Effector memory CD8-positive, alpha-beta T cell (primary cell): ENCODE measurements at places on chromosomes 2 and 18.

DNA sequence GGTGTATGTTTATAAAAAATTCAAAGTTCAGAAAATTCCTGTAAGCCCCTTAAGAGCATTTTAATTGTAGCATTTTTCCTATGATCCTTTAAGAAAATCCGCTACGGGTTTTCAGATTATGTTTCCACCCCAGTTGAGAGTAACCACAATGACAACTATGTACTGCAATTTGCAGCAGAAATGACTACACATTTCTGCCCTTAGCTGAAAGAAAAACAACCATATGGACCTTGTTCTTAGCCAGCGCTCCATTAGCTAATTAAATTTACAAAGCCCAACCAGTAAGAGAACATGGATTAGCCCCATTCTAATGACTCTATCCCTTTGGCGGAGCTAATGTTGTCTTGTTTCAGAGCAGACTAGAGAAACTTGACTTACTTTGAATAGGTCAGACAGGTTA lies 247.6 kb downstream of the SLC8A1 start:
- H3K36me3 ChIP-seq = no peaks in the 10 kb centered on the region
- no peaks in the 10 kb centered on the region for H3K4me1 ChIP-seq
- no peak overlapping the region for H3K27ac ChIP-seq
- no peak for DNase-seq

GRCh38 chr18:57839942-57840381 lies 36.8 kb upstream of the ATP8B1 start:
- H3K27ac ChIP-seq = no peak overlapping the region
- peaks cover 35% of the 10 kb centered on the region for H3K27me3 ChIP-seq
- peaks cover 3% of the 10 kb centered on the region for H3K36me3 ChIP-seq
- H3K4me1 ChIP-seq = no peaks in the 10 kb centered on the region
- DNase-seq = no peak

- no peaks in the 10 kb centered on the region for H3K36me3 ChIP-seq
- H3K4me3 ChIP-seq = peak overlapping the region; percentile 2
- H3K4me1 ChIP-seq = peaks cover 22% of the 10 kb centered on the region
- no peaks in the 10 kb centered on the region for H3K27me3 ChIP-seq
- no peak for DNase-seq
- H3K27ac ChIP-seq = peak overlapping the region; percentile 18
These were observed 17.0 kb downstream of the VRK2 start for GRCh38 chr2:58063641-58064040.

DNA sequence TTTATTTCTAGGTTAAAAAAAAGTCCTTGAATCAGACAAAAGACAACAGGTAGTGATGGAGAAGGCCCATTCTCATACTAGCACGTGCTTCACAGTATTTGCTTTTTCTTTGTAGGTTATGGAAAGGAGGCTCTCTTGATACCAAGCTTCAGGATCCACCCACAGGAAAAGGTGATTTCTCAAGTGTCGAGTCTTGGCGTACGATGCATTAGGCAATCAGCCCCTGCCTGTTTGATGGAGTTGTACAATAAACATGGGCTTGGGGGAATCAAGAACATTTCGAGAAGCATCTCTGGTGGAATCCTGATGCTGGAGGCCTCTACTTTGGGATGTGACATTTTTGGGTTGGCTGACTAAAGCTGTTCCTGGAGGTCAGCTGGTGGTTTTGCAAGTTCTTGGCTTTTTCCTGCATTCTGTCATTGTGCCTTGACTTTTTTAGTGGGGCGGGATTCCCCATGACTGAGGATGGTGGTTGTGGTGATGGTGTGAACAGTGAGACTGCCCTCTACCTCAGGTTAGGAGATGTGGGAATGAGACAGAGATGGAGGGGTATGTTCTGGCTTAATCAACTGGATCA lies 231.5 kb upstream of the SPRED2 start:
- H3K27me3 ChIP-seq = peaks cover 33% of the 10 kb centered on the region
- no peak overlapping the region for H3K4me3 ChIP-seq
- H3K4me1 ChIP-seq = no peaks in the 10 kb centered on the region
- no peak overlapping the region for H3K27ac ChIP-seq

DNA sequence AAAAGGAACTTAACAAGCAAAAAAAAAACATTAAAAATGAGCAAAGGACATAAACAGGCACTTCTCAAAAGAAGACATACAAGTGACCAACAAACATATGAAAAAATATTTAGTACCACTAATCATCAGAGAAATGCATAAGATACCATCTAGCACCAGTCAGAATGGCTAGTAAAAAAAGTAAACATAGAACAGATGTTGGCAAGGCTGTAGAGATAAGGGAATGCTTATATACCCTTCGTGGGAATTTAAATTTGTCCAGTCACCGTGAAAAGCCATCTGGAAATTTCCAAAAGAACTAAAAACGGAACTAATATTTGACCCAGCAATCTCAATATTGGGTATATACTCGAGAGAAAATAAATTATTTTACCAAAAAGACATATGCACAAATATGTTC lies 1751.3 kb upstream of the LRRTM1 start:
- H3K36me3 ChIP-seq = no peaks in the 10 kb centered on the region
- DNase-seq = no peak
- no peaks in the 10 kb centered on the region for H3K27me3 ChIP-seq
- no peak overlapping the region for H3K27ac ChIP-seq

DNA sequence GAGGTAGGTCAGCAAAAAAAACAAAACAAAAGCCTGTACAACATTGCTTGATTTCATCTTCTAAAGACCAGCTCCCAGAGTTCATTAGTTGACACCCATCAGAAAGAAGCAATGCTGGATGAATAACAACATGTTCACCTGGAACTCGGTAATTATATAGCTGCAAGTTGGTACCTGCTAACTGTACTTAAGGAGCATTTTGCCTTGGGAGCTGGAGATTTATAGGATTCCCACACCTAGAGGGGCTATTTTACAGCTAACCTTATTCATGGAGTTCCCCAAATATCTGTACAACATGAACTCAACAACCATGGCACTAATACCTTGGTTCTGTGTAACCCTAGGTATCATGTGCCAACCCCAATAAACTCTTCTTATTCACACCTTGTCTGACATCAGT lies 281.1 kb upstream of the NCKAP5 start:
- H3K27ac ChIP-seq = no peak overlapping the region
- no peaks in the 10 kb centered on the region for H3K36me3 ChIP-seq
- DNase-seq = no peak

DNA sequence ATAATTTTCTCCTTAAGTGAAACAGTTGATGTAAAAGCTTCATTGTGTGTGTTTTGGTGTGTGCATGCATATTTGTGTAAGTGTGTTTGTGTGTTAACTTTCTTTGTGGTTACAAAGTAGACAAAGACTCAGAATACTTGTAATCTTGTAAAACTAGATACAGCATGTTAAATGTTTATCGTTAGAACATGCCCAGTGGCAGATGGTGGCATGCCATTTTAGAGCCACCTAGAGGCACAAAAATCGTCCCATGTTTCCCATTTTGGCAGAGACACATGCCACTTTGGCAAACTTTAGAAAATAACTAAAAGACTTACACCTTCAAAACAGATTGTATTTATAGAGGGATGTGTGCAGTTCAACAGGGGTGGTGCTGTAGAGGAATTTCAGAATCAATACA lies 224.1 kb downstream of the LRP1B start:
- no peak overlapping the region for H3K27ac ChIP-seq
- no peak for DNase-seq
- H3K36me3 ChIP-seq = no peaks in the 10 kb centered on the region

DNA sequence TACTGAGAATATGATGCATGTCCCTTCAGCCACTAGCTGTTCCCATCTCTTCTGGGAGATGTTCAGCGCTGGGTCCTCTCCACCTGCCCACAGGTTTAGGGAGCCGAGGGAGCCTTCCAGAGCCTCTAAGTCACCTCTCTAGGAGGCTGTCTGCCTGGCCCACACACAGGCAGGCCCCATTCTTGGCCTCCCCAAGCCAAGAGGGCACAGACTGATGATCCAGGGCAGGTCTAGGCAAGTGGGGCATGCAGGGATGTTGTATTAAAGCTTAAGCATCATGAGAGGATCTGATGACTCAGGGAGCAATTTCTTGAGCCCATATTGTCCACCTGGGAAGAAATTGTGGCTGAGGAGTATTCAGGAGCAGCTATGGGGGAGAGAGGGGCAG lies 19.9 kb downstream of the TMSB10 start:
- peaks cover 24% of the 10 kb centered on the region for H3K4me1 ChIP-seq
- no peak for DNase-seq
- peaks cover 15% of the 10 kb centered on the region for H3K36me3 ChIP-seq
- peak overlapping the region; percentile 89 for H3K4me3 ChIP-seq
- no peaks in the 10 kb centered on the region for H3K27me3 ChIP-seq
- H3K27ac ChIP-seq = peak overlapping the region; percentile 89

DNA sequence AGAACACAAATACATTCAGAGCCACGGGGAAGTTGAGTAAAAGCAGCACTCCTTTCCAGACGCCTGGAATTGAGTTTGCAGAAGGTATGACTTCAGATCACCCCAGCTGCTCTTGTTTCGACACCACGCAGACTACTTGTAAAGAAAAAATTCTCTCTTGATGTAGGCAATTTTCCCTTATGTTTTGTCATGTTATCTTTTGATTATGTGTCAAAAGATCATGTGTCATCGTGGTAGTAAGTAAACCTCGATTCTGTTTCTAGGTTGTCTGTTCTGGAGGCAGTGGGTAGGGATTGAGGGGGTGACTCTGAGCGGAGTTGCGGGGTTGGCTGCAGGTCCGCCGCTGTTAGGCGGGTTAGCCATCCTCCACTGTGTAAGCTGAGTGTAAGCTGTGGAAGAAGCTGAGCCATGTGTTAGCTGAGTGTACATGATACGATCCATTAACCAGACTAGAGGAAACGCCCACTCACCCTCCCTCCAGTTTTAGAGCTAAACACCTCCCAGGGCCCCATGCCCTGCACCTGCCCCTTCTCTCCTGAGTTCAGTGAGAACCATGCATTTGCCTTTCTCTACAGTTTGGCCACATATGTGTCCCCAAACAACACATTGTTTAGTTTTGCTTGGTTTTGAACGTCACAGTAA lies 181.8 kb downstream of the SNTG2 start:
- no peaks in the 10 kb centered on the region for H3K36me3 ChIP-seq
- H3K4me1 ChIP-seq = peaks cover 4% of the 10 kb centered on the region
- H3K27me3 ChIP-seq = peaks cover 5% of the 10 kb centered on the region
- DNase-seq = no peak
- H3K27ac ChIP-seq = no peak overlapping the region

DNA sequence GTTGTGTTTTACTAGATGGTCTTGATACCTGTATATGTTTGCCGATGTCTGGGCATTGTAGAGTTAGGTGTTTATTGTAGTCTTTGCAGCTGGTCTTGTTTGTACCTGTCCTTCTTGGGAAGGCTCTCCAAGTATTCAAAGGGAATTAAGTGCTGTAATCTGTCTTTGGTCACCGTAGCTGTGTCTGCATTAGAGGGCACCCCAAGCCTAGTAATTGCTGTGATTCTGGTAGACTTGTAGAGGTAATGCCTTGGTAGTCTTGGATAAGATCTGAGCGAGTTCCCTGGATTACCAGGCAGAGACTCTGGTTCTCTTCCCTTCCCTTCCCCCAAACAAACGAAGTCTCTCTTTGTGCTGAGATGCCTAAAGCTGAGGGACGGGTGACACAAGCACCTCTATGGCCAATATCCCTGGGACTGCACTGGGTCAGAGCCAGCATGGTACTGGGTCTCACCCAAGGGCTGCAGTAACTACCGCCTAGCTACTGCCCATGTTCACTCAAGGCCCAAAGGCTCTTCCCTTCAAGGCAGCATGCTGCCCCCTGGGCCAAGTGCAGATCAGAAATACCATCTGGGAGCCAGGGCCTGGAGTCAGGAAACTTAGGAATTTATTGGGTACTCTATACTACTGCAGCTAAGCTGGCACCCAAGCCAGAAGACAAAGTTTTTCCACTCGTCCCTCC lies 27.1 kb downstream of the STPG4 start:
- H3K27ac ChIP-seq = no peak overlapping the region
- no peak for DNase-seq
- peaks cover 44% of the 10 kb centered on the region for H3K27me3 ChIP-seq
- no peaks in the 10 kb centered on the region for H3K36me3 ChIP-seq
- H3K4me1 ChIP-seq = no peaks in the 10 kb centered on the region
- no peak overlapping the region for H3K4me3 ChIP-seq

- no peak overlapping the region for H3K4me3 ChIP-seq
- H3K27ac ChIP-seq = no peak overlapping the region
- no peaks in the 10 kb centered on the region for H3K4me1 ChIP-seq
- H3K27me3 ChIP-seq = peaks cover 35% of the 10 kb centered on the region
These were observed 100.2 kb downstream of the GALNT3 start for GRCh38 chr2:165693838-165694237.

DNA sequence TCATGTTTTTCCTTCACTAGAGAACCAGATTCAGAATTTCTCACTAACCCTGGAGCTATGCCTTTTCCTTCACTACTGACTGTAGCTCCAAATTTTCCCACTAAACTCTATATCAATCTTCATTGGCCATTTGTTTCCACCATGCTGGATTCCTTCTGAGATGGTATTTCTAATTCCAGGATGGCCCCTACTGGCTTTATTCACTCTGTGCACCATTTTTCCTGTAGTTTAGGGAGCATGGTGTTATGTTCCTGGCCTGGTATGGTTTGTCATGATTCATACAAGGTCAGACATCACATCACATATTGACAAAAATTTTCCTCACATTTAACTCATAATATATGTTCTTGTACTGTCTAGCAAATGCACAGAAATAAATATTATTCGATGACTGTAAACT lies 229.2 kb upstream of the TFPI start:
- H3K27ac ChIP-seq = no peak overlapping the region
- H3K36me3 ChIP-seq = no peaks in the 10 kb centered on the region
- no peaks in the 10 kb centered on the region for H3K4me1 ChIP-seq

DNA sequence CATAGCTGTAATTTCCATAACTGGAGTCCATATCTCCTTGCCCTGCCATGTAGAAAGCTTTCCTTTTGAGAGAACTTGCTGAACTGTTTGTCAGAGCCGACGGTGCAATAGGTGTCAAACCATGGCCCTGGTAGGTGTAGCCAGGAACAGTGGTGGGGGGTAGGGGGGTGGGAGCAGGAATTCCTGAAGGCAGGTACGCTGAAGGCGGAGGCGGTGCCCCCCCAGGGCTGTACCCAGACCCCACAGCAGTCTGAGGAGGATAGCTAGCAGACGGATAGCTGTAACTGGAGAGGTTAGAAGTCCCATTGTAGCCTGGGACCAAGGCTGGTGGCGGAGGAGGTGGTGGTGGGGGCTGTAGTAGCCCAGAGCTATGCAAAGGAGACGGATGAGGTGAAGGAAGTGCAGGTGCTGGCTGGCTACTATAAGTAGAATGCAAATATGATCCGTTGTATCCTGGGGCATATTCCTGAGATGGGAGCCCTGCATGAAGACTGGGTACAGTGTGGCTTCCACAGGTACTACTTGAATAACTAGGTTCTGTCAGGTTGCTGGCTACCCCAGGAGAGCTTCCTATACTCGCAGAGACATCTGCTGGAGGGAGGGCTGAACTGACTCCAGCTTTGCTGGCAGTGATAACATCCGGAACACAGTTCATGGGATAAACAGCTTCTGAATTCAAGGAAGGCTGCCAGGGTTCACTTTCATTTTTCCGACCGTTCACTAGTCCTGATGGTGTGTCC lies 124.8 kb downstream of the FIGN start:
- no peaks in the 10 kb centered on the region for H3K4me1 ChIP-seq
- no peaks in the 10 kb centered on the region for H3K27me3 ChIP-seq
- DNase-seq = no peak
- H3K36me3 ChIP-seq = no peaks in the 10 kb centered on the region
- H3K27ac ChIP-seq = no peak overlapping the region

GRCh38 chr2:60979231-60979630 lies 38.3 kb upstream of the PEX13 start:
- H3K27me3 ChIP-seq = no peaks in the 10 kb centered on the region
- no peak for DNase-seq
- H3K4me1 ChIP-seq = peaks cover 12% of the 10 kb centered on the region
- H3K36me3 ChIP-seq = no peaks in the 10 kb centered on the region
- H3K27ac ChIP-seq = no peak overlapping the region
